Renal pelvis (tissue), 12 donors: ENCODE measurements at places on chromosomes 16 and 17. TPM values are rescaled to one million over a fixed set of nuclear protein-coding genes. Genes with fewer than 3 reads are reported as not detected.

DNA sequence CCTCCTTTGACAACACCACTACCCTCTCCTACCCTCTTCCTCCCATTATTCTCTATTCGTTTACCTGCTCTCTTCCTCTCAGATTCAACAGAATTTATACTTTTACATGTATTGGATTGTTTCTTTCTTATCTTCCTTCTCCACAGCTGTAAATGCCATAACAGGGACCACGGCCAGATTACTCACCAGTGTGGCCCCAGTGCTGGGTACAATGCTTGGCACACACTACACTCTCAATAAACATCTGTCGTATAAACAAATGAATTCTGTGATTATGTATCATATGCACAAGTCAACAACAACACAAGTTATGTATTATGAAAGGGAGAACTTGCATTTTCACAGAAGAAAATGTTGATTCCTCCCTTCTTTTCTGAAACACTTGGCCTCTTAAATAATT, 20.0 kb downstream of the AARSD1 start:
- no peak for DNase-seq

- DNase-seq, result no peak
Observed at GRCh38 chr16:8310323-8310722, 280.0 kb downstream of the TMEM114 start.

DNA sequence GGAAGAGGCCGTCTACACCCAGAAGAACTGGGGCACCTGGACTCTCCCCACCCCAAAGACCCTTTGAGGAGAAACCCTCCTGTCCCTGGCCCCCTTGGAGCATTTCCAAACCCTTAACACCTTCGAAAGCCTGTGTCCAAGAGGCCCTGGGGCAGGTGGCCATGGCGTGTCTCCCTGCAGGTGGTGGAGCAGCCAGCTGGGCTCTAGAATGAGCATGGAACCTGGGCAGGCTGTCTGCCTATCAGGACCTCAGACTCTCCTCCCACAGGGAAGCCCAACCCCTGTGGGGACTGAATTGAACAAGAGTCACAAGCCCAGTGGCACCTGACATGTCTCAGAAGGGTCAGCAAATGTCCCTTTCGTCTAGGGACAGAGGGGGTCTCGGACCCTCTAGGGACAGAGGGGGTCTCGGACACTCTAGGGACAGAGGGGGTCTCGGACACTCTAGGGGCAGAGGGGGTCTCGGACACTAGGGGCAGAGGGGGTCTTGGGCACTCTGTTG, 8.4 kb downstream of the CBX4 start:
- DNase-seq, result no peak

DNA sequence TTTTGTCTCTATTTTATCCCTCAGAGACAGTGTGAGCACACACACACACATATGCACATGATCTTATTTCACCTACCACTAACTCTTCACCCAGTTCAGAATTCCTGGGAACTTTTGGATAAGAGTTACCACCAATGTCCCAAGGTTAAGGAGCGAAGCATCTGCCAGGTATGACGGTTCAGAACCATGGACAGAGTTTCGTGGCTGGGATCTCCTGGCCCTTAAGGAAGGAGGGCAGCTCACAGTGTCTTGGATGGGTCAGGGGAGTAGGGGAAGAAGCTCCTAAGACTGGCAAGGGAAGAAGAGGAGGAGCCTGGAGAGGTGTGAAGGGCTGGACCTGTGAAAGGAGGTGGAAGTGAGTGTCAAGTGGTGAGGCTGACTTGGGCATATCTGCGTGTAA, 23.0 kb upstream of the TMEM132E start:
- peak; percentile 53 for DNase-seq

DNA sequence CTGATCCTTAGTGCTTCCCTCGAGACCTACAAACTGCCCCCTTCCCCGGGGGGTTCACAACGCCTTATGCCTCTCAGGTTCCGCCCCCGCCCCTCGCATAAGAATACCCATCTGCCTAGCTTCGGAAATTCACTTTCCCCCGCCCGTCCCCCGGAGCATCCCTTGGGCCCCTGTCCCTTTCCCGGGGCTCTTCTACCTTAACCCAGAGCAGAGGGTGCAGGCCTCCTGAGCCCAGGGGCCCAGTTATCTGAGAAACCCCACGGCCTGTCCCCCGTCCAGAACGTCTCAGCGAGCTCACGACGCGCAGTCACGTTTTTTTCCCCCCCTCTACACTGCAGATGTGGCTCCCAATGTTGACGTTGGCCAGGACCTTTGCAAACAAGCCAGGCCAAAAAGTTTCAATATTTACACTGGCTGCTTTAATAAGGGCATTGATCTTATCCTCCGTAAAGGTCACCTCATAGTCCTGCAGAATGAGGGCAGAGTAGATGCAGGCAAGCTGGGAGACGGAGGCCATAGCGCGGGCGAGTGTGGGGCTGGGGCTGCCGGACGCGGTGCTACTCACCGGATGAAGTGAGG, 1.4 kb upstream of the NBR1 start:
- peak; percentile 7 for DNase-seq

DNA sequence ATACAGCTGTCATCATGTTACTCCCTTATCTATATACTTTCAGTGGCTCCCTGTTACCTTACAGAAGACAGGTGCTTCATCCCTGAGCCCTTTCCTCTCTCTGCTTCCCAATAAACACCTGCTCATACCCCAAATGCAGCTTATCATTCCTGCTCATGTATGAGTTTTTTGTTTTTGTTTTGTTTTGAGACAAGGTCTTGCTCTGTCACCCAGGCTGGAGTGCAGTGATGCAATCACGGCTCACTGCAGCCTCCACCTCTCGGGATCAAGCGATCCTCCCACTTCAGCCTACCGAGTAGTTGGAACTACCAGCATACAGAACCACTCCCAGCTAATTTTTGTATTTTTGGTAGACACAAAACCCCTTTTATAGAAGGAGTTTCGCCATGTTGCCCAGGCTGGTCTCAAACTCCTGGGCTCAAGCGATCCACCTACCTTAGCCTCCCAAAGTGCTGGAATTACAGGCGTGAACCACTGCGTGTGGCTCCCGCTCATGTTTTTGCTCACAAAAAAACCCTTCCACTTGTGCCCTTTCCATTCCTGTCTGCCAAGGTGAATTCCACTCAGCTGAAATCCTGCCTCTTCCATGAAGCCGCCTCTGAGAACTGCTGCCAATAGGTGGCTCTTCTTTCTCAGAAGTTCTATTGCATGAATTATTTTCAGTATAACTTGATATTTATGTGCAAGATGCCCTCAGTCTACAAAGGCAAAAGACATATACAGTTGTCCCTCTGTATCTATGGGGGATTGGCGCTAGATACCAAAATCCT, 7.9 kb upstream of the RNF157 start:
- no peak for DNase-seq

The CCDC47 gene
- 109 TPM for polyA plus RNA-seq

The TPSG1 gene
- polyA plus RNA-seq, result 2.3 TPM

DNA sequence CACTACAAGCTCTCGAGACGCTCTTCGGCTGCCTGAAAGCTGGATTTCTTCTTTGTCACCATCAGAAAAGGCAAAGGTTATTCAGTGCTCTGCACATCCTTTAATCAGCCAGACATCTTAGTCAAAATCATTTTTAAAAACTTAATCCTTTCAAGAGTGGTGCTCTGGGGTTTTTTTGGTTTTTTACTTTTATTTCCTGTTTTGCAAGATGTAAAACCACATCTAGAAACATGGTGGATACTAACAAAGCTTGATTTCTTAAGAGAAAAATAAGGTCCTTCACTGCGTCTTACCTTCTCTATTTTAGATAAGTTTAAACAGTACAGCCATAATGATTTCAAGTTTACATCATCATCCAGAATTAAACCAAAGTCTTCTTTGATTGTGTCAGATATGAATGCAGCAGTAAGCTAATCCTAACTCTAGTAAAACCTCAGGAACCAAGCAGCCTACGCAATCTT, 6.3 kb downstream of the ANKRD11 start:
- no peak for DNase-seq

The PABPN1L gene
- not detected for polyA plus RNA-seq

The TBC1D3I gene
- polyA plus RNA-seq, result not detected

GRCh38 chr17:35743626-35744328, 9.3 kb downstream of the GAS2L2 start:
- DNase-seq, result no peak

The PDE6G gene
- 13.4 TPM for polyA plus RNA-seq

DNA sequence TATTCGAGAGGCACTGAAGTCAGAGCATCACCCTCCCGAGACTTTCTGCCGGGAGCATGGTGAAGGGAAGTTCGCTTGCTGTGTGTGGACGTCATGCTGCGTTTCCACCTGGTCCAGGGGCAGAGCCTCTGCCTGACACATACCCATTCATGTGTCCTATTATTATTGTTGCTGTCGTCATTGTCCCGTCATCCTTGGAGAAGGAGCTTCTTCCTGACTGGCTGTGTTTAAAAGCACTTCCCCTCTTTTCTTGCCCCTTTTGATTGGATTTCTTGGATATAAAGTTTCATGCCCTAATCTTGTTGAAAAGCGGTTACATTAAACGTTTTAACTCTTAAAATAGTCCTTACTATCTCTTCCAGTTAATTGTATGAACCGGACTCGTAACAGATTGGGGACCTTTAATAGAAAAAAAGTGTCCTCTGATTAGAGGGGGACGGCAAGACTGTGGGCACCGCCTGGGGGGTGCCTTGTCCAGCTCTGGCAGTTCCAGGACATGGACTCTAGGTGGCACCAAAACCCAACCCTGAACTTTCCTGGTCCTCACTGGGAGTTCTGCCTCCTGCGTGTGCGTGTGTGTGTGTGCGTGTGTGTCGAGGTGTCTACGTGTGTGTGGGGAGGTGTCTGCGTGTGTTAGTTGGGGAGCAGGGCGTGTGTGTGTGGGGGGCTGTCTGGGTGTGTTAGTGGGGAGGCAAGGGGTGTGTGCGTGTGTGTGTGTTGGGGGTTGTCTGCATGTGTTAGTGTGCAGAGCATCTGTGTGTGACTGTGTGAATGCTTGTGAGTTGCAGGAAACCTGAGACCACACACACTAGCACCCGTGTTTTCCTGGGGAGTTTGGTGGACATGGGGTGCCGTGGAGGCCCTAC, 133.3 kb upstream of the CIBAR2 start:
- DNase-seq, result peak; percentile 75

GRCh38 chr17:20116683-20117309, 107.6 kb downstream of the SPECC1 start:
- DNase-seq, result peak; percentile 47

- peak; percentile 38 for DNase-seq
Observed at GRCh38 chr16:886802-887731, 83.7 kb downstream of the LMF1 start.

DNA sequence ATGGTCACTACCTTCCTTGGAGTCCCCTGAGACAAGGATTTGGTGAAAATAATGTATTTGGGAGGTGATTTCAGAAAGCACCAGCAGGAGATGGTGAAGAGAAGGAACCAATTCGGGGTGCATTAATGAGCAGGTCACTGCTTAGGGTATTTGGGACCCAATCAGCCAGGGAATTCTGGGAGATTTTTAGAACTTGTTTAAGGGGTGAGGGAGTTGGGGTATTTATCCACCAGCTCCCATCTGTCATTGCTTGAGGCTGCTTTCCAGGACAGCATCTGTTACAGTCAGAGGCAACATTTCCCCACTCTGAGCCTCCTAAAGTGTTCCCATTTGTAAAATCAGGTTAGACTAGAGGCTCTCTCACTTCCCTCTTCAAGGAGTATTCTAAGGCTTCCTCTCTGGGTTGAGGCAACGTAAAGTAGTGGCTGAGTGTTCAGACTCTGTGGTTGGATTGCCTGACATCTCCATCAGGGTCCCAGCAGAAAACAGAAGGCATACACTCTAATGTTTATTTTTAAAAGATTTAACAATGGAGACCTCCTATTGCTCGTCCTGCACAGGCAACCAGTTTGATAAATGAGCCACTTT, 60.9 kb downstream of the CLEC19A start:
- DNase-seq, result no peak

The PARD6A gene
- polyA plus RNA-seq, result 3.9 TPM

DNA sequence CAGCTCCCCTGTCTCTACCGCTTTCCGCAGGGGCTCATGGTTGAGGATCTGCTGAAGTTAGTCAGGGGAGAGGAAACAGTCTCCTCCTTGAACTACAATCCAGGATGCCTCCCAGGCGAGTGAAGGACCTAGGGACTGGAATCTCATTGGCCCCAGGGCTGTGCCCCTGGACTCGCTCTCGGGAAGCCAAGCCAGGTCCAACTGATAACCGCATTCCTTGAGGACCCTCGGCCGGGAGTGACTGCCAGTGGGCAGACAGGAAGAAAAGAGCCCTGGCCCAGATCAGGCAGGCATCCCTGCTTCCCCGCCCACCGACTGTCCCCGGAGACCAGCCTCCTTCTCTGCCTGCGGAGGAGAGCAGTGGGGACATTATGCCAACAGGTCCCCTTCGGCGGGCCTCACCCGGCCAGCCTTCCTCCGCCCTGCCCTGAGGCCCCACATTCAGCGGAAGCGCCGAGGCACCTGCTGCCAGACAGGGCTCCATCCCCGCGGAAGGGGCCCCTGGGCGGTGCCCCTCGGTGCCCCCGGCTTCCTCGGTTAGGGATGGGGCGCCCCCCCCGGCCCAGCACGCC, 776 bp downstream of the LRRC75A start:
- no peak for DNase-seq

- no peak for DNase-seq
Observed at GRCh38 chr17:66472123-66472522, 169.7 kb downstream of the PRKCA start.

The DOK4 gene
- 34.3 TPM for polyA plus RNA-seq

DNA sequence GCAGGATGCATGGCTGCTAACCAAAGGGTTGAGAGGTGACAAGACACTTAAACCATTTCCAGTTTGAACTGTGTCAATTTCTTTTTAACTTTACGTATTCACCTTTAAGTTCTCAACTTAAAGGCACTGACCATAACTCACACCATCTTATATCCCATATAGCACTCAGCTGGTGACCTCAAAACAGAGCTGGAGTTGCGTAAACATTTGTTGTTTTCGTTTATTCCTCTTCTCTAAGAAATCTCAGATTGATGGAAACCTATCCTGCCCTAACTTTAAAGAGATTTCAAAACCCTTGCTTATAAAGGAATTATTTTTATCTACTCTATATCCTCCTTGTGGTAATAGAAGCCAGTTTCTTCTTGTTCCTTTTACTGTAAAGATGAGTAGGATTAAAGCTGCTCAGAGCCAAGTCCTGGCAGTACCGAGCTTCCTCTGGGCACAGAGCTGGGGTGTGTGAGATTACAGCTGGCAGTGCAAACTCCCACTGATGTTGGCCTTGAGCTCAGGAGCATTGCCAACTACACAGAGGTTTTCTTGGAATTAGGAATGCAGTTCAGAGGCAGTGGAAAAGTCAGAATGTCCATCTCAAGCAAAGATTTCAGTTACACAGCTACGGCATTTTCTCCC, 1.3 kb downstream of the KCTD2 start:
- DNase-seq, result no peak
